Stimulated activated CD4-positive, alpha-beta T cell treated with anti-CD3 and anti-CD28 coated beads, Interleukin-1b, Interleukin-23, amount 100 ng/mL, for 48 hours (primary cell): ENCODE measurements at places on chromosomes 2 and 18.

- DNase-seq: no peak
Observed at GRCh38 chr2:29053670-29054400, 20.5 kb downstream of the PCARE start.

GRCh38 chr2:13581471-13581870, 864.7 kb downstream of the TRIB2 start:
- no peak for DNase-seq

- no peak for DNase-seq
Observed at GRCh38 chr2:135255208-135255607, 203.1 kb downstream of the RAB3GAP1 start.

DNA sequence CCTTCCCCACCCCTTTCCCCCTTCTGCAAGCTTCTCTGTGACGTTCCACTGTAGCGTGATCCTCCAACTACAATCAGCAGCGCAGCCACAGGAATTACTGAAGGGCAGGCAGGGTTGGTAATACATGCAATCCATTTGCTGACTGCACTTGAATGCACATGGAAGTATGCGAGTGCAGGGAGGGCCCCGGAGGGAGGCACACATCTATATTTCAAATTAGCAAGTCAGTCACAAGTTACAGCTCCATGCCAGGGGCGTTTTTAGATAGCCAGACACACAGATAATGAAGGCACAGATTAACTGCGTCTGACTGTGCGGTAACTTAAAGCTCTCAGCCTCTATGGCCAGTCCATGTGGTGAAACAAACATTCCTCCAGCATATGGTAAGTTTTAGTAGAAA, 209.2 kb upstream of the GATA6 start:
- no peak for DNase-seq

GRCh38 chr18:49690312-49690711, 123.0 kb downstream of the ACAA2 start:
- no peak for DNase-seq
